ENCODE measurements at places on chromosomes 3 and 15. TPM values are rescaled to one million over a fixed set of nuclear protein-coding genes. Genes with fewer than 3 reads are reported as not detected.

Gene GRIP2
- 0.45 TPM for total RNA-seq

Gene GOLGA8H
- 0.33 TPM for total RNA-seq

Gene KCNMB2
- total RNA-seq = 0.40 TPM

Gene SEMA3B
- 37.4 TPM for total RNA-seq

Gene RETNLB
- not detected for total RNA-seq

Gene CMTM6
- total RNA-seq = 42.8 TPM

Gene EIF2A
- total RNA-seq = 149 TPM

All from esophagus muscularis mucosa (tissue), 4 donors.